ENCODE measurements at places on chromosomes 2 and 18.

DNA sequence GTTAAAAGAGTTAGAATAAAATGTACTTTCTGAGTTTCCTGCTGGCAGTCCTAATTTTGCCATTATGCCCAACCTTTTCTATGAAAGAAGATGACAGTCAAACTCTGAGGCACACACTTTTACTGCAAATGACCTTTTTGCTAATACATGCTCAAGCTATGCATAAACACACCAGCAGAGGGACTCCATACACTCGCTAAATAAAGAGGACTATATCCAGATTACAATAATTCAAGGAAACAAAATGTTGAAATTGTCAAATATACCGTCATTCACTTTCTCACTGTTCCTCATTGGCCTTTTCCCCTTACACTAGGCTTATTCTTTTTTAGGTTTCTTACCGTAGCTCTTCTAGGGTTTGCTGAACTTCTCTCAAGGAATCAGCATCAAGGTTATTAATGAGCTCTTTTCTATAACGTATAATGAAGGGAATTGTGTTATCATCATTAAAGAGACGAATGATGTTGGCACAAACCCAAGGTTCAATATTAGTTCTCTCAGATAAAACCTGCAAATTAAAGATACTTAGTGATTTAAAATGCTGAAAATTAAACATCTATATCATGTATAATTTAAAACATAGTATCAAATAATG lies 25.7 kb downstream of the SRBD1 start:
- no peak for DNase-seq

- no peak for DNase-seq
Observed at GRCh38 chr2:236257575-236257974, 6.6 kb downstream of the ASB18 start.

DNA sequence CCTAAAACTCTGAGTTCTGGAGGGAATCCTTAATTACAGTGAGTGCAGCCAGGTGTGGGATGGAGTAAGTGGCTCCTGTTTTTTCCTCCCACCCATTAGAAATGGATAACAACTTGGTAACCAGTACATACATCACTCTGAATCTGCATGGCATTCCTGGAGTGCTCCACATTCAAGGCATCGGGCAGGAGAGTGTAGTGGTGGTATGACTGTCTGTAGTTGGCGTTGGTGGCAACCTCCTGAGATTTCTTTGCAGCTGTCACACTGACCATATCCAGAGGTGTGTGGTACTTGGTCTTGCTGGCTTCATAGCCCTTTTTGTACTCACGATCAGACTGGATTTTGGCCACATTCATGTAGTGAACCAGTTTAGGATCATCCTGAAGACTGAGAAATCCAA lies 68.3 kb downstream of the NEB start:
- no peak for DNase-seq

DNA sequence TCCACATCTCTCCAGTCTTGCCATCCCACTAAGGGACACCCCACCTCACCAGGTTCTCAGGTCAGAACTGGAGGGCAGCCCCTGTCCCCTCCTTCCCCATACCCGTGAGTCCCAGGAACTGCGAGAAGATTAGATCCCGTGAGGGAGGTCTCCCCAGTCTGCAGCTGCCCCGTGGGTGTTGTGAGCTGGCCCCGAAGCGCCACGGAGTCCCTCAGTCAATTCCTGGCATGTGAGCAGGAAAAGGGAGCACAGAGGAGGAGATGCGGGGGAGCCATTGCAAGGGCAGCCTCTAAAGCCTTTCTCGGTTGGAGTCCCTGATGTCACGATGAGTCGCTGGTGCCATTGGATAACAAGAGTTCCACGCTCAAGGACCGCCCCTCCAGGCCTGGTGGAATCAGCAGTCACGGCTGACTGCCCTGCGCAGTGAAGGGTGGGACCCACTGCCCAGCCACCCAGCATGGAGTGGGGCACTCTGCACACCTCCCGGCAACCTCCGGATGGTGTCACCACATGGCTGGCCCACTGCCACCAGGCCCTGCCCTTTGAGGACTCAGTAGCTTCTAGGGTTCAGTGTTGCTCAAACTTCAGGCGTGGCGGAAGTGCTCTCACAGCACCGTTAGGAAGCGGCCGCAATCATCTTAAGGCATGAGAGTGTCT lies 434.9 kb upstream of the MYT1L start:
- DNase-seq = no peak

DNA sequence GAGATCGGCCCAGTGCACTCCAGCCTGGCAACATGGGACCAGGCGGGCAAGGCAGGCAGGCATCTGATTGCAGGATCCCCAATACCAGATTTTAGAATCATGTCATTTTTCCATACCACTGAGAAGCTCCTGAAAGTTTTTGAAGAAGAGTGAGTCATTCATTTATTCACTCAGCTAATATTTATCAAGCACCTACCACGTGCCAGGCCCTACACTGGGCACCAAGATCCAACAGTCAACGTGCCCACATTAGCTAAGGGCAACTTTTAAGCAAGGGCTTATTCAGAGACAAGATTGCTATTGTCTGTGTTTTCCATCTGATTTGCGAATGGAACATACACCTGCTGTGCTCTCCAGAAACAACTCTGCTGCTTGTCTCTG lies 126.8 kb upstream of the LGALSL start:
- DNase-seq = no peak

DNA sequence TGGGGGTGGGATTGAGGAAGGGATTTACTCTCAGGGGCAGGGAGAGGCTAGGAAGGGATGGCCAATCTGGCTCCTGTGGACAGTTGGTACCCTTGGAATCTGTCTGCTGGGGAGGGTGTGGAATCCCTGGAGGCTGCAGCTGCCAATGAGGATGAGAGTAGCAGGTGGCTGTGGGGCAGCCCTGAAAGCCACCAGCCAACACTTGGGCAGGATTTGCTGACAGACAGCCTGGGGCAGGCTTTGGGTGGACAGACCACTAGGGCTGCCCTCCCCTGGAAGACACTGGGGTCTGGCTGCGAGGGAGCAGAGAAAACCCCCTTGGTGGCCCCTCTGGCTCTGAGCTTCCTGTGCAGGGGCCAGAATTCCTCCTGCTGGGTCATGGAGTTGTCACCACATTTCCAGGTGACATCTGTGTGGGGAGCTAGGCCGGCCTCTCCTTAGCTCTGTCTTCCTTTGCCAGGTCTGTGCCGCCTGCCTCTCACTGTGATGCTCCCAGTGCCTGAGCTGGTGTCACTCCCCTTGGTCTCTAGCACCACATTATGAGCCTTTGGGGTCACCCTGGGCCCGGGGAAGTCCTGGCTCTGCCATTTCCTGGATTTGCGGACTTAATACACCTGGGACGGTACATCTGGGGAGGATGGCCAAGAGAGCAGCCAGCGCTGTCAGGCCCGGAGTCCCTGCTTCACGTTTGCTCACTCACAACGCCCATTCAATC lies 13.4 kb upstream of the ARHGEF4 start:
- DNase-seq = no peak

GRCh38 chr2:134406311-134406710 lies 152.4 kb downstream of the MGAT5 start:
- DNase-seq = no peak

DNA sequence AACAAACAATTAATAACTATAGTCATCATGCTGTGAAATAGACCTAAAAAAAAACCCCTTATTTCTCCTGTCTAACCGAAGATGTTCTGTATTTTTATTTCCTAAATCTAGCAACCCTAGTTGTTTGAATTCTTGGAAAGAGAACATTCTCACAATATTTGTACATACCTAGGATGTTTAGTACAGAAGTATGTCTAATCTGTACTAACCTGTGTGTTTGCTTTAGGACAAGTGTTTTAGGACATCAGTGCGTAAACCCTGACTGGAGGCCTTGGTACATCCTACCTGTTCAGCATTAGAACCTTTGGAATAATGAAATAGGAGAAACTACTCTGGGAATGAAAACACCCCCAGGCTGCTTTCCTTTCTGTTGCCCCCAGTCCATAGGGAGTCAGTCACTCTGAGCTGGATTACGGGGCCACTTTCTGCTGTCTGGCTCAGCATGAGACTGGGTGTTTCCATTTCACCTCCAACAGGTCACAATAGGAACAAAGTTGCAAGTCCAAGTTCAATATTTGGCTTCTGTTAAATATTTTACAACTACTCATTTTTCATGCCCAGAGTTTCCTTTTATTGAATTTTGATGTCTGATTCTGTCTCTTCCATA lies 114.7 kb downstream of the MTX2 start:
- DNase-seq = no peak

GRCh38 chr18:74878267-74878666 lies 280.6 kb downstream of the ZNF407 start:
- no peak for DNase-seq

DNA sequence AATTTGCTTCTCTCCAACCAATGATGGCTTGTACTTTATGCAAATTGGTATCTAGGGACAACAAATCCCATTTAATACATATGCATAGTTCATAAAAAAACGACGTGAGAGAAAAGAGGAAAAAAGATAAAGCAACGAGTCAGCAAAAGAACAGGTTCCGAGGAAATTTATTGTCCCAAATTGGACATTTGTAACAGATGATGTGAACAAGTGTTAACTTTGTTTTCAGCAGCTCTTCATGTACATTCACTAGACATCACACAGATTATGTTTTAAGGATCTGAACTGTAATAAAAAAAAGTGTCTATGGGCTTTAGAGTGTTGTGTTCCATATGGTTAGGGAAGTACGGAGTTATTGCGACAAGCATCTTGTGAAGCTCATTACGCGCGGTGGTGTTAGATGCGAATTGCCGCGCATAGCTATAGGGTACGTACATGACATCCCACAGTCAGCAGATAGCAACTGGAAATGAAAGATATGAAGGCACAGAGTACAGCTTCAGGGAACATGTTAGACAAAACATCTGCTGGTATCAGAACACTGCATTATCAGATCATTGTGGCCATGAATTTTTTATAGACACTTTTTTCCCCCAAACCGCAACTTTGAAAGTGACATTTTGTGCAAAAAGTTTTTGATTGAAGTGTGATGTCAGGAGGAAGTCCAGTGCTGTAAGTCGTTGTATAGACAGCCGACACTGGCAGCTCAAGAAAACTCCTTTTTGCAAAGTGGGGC lies 1073.1 kb upstream of the FANCL start:
- DNase-seq = no peak

DNA sequence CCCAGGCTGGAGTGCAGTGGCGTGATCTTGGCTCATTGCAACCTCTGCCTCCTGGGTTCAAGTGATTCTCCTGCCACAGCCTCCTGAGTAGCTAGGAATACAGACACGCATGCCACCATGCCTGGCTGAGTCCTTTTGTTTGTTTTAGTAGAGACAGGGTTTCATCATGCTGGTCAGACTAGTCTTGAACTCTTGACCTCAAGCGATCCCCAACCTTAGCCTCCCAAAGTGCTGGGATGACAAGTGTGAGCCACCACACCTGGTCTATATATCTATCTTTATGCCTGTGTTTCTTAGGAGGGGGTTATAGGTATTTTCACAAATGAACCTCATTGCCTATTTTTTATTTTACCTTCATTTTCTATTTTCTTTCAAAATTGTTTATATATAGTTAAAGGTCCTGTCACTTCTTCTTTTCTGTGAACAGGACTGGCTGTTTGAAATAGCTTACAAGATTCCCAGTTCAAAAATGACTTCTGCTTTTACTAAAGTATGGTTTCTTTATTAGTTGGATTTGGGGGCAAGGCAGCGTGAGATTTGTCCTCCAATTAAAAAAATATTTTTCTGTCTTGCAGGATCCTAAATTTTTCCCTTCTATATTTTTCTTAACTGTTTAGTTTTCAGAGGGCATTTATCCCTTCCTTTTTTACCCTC lies 16.4 kb upstream of the MARCHF7 start:
- no peak for DNase-seq

DNA sequence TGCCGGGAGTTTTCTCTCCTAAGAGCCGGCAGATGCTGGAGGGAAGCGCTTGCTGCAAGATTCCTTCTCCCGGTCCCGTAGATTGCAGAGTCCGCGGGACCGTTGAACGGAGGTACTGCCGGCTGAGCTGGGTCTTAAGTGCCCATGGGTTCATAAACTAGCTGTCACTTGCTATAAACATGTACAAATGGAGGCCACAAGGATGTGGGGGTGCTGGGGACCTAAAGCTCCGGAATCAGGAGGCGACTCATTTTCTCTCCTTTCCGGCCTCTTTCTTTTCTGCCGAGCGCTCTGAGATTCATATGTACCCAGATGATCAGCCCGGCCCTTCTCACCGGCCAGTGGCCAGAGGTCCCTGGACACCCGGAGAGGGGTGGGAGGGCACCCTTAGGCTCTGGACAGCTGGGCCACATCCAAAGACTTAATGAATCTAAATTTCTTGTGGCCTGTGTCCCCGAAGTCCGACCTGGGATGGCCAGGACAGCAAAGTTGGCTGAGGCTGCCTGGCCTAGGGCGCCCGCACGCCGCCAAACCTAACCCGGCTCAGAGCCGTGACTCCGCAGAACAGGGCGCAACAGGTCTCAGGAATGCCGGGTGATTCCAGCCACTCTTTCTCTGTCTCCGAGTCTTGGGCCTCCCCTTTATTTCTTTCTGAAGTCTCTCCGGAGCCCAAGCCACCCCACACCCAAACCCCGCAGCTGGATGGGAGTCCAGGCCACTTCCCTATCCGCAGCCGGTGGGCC lies 2.4 kb upstream of the PAX3 start:
- DNase-seq = no peak

- no peak for DNase-seq
Observed at GRCh38 chr2:88096708-88097107, 29.1 kb downstream of the SMYD1 start.

DNA sequence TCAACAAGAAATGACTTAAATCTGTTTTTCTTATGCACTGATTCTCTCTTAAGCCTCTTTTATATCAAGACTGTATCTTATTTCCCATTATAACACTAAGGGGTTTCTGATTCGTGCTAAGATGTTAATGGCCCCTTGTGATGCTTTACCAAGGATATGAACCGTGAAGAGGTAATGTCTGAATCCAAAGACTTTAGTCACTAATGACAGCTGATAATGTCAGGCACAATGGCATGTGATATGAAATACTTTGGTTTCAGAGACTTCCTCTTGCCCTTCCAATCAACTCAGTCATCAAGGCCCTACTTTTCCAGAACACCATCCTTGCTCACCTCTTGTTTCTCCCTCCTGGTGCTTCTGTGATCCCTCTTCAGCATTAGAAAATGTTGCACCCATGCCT lies 262.8 kb downstream of the KCNE4 start:
- no peak for DNase-seq

DNA sequence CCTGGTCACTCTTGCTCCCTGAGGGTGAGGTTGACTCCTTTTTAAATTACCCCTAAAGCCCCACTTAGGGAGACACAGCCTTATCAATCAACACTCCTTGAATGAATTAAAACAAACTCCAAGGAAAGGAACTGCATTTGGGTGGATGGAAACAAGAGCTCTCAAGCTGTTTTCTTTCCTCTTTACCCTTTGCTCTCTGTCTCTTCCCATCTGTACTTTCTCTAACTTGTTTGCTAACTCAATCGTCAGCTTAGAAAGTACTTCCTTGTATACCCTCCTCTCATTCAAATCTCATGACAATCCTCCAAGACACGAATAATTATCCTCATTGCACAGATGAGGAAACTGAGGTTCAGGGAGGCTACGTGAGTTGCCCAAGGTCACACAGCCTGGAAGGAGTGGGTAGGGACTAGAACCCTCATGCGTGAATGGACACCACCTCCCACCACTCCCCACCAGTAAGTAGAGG lies 32.7 kb downstream of the ZFP36L2 start:
- no peak for DNase-seq

GRCh38 chr2:187057466-187057865 lies 208.5 kb upstream of the ZSWIM2 start:
- no peak for DNase-seq
